ENCODE measurements at places on chromosomes 2 and 18. TPM values are rescaled to one million over a fixed set of nuclear protein-coding genes. Genes with fewer than 3 reads are reported as not detected.
A peak's percentile ranks its signal among the peaks of the same experiment; 100 is the strongest.

Gene FSIP2
- 5.8 TPM for total RNA-seq

Gene GALR1
- total RNA-seq: not detected

Gene CD8B
- total RNA-seq: 3.5 TPM

Gene CRYGC
- total RNA-seq: not detected

Gene FAM110C
- total RNA-seq: 21.8 TPM

Gene PROM2
- 176 TPM for total RNA-seq

Gene PLB1
- total RNA-seq: 9.9 TPM

Gene BOLL
- total RNA-seq: not detected

Gene PASK
- total RNA-seq: 17.4 TPM

Gene RRM2
- total RNA-seq: 2.2 TPM

Gene HRH4
- not detected for total RNA-seq

- no peak for DNase-seq
Observed at GRCh38 chr2:216727346-216728122, 32.2 kb upstream of the IGFBP5 start.

GRCh38 chr18:39435996-39436395 is 1870.4 kb upstream of the CELF4 start:
- DNase-seq: no peak

DNA sequence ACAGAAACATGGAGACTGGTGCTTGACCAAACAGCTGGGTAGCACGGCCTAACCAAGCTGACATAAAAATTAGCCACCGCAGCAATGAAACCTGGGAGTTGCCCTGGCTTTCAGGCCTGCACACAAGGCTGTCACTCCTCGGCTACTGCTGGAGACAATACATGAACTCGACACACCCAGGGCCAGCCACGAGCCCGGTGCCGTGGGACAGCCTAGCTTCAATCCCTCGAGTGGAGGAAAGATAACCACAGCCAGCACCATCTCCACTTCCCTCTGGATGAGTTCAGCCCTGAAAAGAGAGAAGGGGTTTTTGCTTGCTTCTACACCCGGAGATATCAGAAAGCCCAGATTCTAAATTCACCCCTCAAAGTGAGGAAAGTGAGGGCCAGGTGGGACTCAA is 78.0 kb downstream of the BCL2L11 start:
- peak; percentile 22 for DNase-seq

DNA sequence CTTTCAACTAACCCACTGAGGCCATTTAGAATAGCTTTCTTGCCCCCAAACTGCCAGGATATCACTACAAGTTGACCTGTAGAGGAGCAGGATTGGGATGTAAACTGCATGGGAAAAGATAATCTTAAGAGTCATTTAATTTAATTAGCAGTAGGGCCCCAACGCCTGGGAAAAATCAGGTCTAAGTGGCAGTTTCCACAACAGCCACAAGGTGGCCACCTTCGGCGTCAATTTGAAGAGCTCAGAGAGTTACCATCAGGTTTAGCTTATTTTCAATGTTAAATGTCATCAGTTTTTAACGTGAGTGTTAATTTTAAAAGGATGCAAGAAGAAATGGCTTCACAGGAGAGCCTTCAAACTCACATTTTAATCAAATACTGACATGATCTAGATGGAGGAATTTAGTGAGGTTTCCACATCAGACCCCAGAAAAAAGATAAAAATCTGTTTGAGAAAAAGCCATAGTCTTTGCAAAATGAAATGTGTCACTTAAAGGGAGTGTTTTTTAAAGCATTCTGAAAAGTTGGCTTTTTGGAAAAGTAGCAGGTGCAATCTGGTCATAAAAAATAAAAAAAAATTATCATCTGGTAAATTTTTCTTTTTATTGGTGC is 77.3 kb upstream of the UPP2 start:
- no peak for DNase-seq

DNA sequence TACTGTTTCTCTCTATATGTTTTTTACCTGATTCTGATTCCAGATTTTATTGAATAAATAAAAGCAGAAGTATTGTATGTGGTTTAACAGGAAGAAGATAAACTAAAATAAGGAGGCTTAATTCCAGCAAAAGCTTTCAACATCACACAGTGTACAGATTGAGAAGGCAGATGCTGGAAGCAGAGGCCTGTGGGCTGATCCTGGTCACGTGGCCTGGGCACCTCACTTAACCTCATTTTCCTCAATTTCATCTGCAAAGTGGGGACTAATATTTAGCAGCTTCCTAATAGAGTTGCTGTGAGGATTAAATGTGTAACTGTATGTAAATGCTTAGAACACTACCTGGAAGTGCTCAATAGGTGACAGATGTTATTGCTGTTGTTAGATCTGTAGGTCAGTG is 58.0 kb downstream of the CDCA7 start:
- no peak for DNase-seq

GRCh38 chr2:134198006-134198634 is 55.8 kb upstream of the MGAT5 start:
- no peak for DNase-seq

DNA sequence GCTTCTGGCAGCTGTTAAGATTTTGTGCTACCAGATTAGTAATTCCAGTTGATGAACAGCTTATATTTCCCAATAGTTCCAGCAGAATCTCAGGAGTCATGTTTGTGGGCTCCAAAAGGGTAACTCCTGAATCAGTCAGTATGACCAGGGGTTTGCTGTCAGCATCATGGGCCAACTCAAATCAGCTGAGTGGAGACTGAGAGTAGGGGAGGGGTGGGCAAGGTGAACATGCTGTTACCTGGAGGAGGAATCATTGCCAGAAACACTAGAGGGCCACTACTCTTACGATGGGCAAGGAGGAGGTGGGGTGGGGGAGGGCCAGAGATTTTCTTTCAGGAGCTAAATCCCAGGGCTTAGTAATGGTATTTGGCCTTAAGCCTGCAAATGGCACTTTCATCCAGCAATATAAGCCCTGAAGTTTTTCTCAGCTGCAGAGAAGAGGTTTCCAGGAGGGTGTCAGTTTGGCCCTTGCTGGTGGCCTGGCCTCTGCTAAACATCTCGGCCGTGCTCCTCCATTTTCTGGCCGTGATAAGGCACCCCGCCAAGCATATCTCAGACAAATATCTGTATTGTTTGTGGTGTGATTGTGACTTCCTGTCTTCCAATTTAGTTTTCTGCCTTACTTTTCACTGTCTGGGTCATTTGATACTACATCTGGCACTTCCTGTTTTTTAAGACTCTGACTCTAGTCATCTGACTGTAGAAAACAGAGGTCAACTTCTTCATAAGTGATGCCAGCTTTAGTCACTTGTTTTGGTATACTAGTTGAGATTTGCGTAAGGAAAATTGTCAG is 120.5 kb upstream of the CXCR4 start:
- DNase-seq: no peak

- DNase-seq: no peak
Observed at GRCh38 chr2:222797871-222798270, 63.0 kb upstream of the ACSL3 start.

DNA sequence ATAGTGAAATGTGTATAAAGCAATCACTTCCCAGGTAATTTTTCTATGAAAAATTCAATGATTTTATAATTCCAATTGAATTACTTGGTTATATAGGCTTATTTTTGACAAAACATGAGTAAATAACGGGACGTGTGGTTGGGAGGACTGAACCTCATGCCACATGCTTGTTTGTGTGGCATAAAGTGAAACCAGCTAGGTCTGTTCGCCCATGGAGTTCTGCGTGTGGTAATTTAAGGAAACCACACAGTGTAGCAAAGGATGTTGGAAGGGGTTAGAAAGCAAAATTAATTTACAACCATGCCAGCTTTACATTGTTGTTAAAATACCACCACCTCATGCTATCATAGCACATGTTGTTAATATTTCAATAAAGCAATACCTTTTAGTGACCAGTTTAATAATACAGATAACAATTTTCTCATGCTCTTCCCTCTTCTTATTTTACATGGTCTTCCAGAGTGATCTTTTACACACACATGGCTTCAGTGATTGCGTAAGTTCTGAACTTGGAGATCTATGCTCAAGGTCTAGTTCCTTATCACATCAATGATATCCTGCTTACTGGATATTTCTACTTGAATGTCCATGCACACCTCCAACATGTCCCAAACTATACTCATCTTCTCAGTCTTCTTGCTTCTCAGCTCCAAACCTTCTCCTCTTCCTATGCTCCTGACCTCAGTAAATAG is 156.4 kb upstream of the ITGA4 start:
- no peak for DNase-seq

DNA sequence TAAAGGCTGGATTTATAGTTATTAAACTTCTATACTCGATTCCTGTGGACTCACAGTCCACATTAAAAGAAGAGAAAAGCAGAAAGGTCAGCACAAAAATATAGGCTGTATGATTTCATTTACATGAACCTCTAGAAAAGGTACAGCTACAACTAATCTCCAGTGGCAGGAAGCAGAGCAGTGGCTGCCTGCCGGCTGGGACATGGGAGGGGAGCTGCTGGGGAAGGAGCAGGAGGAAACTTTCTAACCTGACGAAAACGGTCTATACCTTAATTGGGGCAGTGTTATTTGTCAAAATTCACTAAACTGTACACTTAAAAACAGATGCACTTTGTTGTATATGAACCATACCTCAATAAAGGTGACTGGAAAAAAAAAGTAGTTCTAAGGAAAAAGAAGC is 26.7 kb downstream of the KCTD1 start:
- no peak for DNase-seq

DNA sequence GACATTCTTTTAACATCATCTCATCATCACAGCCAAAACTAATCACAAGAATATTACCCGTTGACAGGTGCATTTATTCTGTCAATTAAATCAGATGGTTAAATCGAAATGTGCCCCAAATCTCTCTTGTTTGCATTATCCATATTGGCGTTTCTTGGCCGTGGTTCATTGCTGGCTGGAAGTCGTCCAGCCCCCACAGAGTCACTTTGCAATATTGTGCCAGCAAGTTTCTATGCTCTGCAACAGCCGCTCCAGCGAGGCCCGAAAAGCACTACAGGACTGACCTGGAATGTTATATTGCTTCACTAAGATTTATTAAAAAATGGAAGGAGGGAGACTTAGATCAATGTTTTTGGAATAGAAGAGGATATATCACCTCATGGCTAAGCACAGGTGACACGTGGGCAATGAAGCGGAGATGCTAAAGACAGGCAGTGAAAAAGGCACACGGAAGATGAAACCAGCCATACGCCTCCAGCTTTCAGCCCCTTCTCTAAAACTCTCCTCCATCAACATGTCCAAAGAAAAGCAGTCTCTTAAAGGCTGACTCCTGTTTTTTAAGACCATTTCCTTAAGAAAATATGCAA is 176.8 kb upstream of the VRK2 start:
- DNase-seq: no peak

GRCh38 chr2:12514631-12515437 is 201.9 kb upstream of the TRIB2 start:
- no peak for DNase-seq

DNA sequence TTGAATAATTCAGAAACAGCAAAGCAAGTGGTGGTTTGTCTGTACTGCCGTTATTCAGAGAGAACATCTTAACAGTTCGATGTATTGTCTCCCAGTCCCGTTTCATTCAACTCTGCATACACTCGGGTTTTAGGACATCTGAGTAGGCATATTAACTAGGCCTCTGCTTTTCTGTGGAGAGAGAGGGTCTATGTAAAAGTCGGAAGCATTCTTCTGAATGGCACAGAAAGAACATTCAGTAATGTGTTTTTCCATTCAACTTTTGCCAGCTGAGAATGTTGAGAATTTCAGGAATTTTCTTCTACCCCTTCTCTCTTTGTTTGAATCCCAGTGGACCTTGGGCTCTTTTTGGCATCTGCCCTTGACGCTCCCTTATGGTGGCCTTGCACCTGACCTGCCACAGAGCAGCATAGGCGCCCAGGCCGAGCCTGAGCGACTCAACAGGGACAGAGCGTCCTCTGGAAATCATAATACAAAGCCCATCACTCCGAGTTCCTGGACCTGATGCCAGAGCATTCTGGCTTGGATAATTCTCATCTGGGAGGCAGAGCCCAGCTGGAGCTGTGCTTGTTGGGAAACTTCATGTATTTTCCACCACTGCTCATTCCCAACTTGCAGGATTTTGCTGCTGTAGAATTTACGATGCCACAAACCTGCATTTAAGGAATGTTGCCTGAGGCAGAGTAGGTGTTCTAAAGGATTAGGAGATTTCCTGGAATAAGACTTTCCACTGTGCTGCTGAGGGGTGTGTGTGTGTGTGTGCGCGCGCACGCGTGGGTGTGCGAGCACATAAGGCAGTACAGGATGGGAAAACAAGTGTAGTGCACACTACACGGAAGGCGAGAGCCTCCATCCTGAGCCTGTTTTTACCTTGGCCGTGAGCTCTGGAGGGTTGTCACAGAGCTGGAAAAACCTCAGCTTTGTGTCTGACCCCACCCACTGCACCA is 77.2 kb upstream of the TXNDC2 start:
- no peak for DNase-seq

DNA sequence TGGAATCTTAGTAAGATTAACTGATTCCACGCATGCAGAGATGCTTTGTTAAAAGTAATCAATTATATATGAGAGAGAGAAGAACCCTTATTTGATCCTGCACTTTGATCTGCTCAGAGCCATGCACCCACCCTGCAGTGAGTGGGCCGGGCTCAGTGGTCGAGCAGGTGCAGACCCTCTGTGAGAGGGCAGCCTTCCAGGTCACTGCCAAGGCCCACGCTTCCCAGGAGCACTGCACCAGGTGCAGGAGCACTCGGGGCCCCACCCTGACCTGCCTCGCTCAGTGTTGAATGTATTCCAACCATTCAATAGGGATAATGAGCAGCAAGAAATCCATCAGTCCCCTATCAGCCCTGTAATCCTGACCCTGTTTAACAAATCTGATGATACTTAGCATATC is 126.9 kb downstream of the TMEM200C start:
- no peak for DNase-seq

- DNase-seq: no peak
Observed at GRCh38 chr2:104430359-104430740, 423.6 kb upstream of the POU3F3 start.

GRCh38 chr2:239601201-239601851 is 200.5 kb upstream of the HDAC4 start:
- no peak for DNase-seq

GRCh38 chr2:118112771-118113334 is 24.6 kb downstream of the INSIG2 start:
- DNase-seq: no peak

DNA sequence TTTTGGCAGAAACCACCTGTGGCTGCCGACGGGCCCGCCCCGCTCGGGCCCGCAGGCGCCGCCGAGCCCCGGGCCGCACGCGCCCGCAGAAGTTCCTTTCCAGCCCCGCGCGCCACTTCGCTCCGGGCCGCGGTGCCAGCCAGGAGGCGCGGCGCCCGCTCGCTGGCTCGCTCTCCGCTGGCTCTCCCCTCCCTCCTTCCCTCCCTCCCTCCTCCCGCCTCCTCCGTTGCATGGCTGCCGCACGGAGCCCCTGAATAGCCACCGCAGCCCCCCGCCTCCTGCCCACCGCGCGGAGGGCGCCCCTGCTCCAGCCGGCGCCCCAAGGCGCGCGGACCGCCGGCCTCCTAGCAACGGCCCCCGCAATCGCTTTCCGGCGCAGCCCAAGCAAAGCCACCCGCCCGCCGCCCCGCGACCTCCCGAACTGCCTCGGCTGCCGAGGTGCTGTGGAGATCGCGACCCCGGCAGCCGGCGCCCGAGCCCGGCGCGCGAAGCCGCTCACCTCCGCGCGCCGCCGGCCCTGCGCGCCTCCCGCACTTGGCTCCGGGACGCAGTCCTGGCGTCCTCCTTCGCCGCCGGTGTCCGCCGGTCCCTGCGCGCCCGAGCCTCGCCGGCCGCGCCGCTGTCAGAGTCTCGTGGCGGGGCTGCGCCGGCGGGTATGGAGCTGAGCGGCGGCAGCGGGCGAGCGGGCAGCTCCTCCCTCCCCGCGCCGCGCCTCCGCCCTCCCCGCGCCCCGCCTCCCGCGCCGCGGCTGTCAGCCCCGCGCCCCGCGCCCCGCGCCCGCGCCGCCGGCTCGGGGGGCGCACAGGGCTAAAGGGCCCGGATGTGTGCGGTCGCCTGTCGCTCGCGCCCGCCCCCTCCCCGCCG is at the start of gene ZBTB7C:
ZBTB7C (minus strand) TSS at position 657 of the 864 bp plus-strand sequence.
- DNase-seq: no peak

Measured in ureter (tissue), 1 donor.